ENCODE measurements at places on chromosomes 11 and 22.

- no peak overlapping the region for H3K4me3 ChIP-seq
- H3K36me3 ChIP-seq: peaks cover 42% of the 10 kb centered on the region
- H3K27ac ChIP-seq: no peak overlapping the region
- no peaks in the 10 kb centered on the region for H3K27me3 ChIP-seq
- DNase-seq: no peak
Observed at GRCh38 chr22:31800065-31800464, 46.2 kb downstream of the DEPDC5 start.

GRCh38 chr11:134802116-134802515 lies 390.1 kb upstream of the B3GAT1 start:
- no peak overlapping the region for H3K27ac ChIP-seq
- H3K4me1 ChIP-seq: no peaks in the 10 kb centered on the region
- no peak for DNase-seq
- peaks cover 9% of the 10 kb centered on the region for H3K27me3 ChIP-seq
- no peak overlapping the region for H3K4me3 ChIP-seq
- no peaks in the 10 kb centered on the region for H3K36me3 ChIP-seq

DNA sequence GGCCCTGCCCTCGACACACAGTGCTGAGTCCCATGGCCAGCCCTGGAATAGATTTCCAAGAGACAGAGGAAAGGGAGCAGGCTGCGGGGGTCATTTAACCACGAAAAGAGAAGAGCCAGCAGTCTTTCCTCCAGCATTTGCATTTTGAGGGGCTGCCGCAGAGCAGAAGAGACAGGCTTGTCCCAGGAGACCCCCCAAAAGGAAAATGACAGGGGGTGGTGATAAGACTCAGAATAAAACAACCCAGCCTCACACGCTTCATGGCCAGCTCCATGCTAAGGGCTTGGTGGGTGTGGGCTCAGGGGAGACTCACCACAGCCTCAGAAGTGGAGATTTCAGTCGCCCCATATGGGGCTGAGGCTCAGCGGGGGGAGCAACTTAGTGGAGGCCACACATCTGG lies 16.9 kb downstream of the TRIOBP start:
- no peak for DNase-seq
- H3K27me3 ChIP-seq: no peaks in the 10 kb centered on the region
- H3K36me3 ChIP-seq: no peaks in the 10 kb centered on the region
- H3K4me1 ChIP-seq: peaks cover 2% of the 10 kb centered on the region

GRCh38 chr11:90744169-90744568 lies 521.3 kb upstream of the CHORDC1 start:
- H3K4me3 ChIP-seq: no peak overlapping the region
- no peaks in the 10 kb centered on the region for H3K27me3 ChIP-seq
- H3K27ac ChIP-seq: no peak overlapping the region
- no peaks in the 10 kb centered on the region for H3K4me1 ChIP-seq

- DNase-seq: no peak
- no peaks in the 10 kb centered on the region for H3K36me3 ChIP-seq
- no peaks in the 10 kb centered on the region for H3K4me1 ChIP-seq
- no peak overlapping the region for H3K4me3 ChIP-seq
- H3K27ac ChIP-seq: no peak overlapping the region
Observed at GRCh38 chr22:27237080-27237741, 564.3 kb downstream of the MN1 start.

- no peak overlapping the region for H3K27ac ChIP-seq
- H3K4me1 ChIP-seq: no peaks in the 10 kb centered on the region
- no peak for DNase-seq
- no peaks in the 10 kb centered on the region for H3K36me3 ChIP-seq
Observed at GRCh38 chr11:103696123-103696522, 340.3 kb upstream of the DDI1 start.

DNA sequence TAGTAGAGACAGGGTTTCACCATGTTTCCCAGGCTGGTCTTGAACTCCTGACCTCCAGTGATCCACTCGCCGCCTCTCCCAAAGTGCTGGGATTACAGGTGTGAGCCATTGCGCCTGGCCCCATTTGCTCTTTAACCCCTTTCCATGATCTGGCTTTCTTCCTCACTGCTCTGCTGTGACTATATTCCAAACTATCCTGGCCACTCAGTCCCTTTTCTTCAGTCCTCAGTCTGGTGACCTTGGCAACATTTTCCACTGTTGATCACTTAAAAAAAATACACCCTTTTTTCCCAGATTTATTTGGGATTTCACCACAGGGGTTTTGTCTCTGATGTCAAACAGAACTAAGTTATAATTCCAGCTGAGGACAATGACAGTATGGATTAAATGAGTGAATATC lies 24.5 kb downstream of the MMP20 start:
- no peak overlapping the region for H3K4me3 ChIP-seq
- H3K27ac ChIP-seq: no peak overlapping the region
- peaks cover 36% of the 10 kb centered on the region for H3K4me1 ChIP-seq
- H3K27me3 ChIP-seq: no peaks in the 10 kb centered on the region
- H3K36me3 ChIP-seq: no peaks in the 10 kb centered on the region
- DNase-seq: no peak

GRCh38 chr11:85044911-85045310 lies 582.2 kb downstream of the DLG2 start:
- H3K27me3 ChIP-seq: no peaks in the 10 kb centered on the region
- no peaks in the 10 kb centered on the region for H3K36me3 ChIP-seq
- DNase-seq: no peak
- H3K27ac ChIP-seq: no peak overlapping the region

- H3K4me1 ChIP-seq: peaks cover 46% of the 10 kb centered on the region
- no peak for DNase-seq
- H3K4me3 ChIP-seq: peak overlapping the region; percentile 97
- H3K27me3 ChIP-seq: no peaks in the 10 kb centered on the region
- peaks cover 81% of the 10 kb centered on the region for H3K36me3 ChIP-seq
Observed at GRCh38 chr11:66637557-66638176, 836 bp upstream of the RBM4 start.

- H3K4me3 ChIP-seq: no peak overlapping the region
- no peak for DNase-seq
- H3K27ac ChIP-seq: no peak overlapping the region
- no peaks in the 10 kb centered on the region for H3K4me1 ChIP-seq
Observed at GRCh38 chr11:19963697-19964387, 196.4 kb downstream of the DBX1 start.

GRCh38 chr11:113994077-113994954 lies 19.4 kb downstream of the HTR3A start:
- DNase-seq: no peak
- H3K27me3 ChIP-seq: peaks cover 10% of the 10 kb centered on the region
- H3K4me1 ChIP-seq: no peaks in the 10 kb centered on the region
- no peak overlapping the region for H3K27ac ChIP-seq
- no peak overlapping the region for H3K4me3 ChIP-seq
- H3K36me3 ChIP-seq: no peaks in the 10 kb centered on the region

DNA sequence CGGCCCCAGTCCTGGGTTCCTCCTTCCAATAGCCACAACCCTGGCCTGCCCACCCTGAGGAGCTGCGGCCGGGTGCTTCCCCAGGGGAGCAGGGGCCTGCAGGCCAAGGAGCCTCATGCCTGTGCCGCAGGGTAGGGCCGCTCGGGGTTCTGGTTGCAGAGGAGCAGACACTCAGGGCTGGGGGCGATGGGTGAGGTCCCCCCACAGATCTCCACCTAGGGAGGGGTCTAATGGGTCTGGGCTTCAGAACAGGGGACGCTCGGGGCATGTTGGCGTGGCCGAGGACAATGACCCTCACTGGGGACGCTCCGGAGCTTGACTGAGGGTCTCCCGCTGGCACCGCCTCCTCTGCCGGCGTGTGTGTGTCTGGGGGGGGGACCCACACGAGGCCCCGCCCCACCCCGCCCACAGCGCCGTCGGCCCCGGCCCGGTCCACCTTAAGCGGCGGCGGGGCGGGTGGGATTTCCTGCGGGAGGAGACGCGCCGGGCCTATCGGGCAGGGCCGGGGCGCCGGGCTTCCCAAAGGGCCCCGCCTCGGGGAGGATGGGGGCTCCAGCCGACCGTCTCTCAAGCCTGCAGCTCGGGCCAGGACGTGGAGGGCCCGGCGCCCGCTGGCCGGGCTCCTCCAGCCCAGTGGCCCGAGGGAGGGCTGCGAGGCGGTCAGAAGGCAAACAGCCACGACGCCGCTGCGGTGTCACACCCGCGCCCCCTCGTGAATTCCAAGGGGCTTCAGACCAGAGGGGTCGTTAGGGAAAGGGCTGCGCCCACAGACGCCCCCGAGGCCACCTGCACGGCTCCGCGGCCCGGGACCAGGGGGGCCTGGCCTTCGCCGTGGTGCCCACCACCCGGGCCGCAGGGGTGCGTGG lies 640 bp upstream of the ZDHHC8 start:
- peak overlapping the region; percentile 37 for H3K4me3 ChIP-seq
- no peaks in the 10 kb centered on the region for H3K27me3 ChIP-seq
- peaks cover 12% of the 10 kb centered on the region for H3K4me1 ChIP-seq
- H3K27ac ChIP-seq: no peak overlapping the region
- peaks cover 19% of the 10 kb centered on the region for H3K36me3 ChIP-seq

DNA sequence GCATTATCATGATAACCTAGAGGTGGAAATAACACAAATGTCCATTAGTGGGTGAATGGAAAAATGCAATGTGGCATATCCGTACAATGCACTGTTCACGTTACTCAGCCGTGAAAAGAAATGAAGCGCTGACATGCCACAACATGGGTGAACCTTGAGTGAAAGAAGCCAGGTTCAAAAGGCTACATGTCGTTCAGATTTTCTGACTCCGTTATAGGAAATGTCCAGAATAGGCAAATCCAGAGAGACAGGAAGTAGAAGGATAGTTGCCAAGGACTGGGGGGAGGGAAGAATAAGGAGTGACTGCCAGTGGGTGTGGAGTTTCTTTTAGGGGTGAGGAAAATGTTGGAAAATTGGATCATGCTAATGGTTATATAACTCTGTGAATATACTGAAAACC lies 133.8 kb downstream of the ATXN10 start:
- no peak overlapping the region for H3K4me3 ChIP-seq
- no peaks in the 10 kb centered on the region for H3K27me3 ChIP-seq
- no peak overlapping the region for H3K27ac ChIP-seq
- peaks cover 7% of the 10 kb centered on the region for H3K36me3 ChIP-seq
- no peak for DNase-seq

DNA sequence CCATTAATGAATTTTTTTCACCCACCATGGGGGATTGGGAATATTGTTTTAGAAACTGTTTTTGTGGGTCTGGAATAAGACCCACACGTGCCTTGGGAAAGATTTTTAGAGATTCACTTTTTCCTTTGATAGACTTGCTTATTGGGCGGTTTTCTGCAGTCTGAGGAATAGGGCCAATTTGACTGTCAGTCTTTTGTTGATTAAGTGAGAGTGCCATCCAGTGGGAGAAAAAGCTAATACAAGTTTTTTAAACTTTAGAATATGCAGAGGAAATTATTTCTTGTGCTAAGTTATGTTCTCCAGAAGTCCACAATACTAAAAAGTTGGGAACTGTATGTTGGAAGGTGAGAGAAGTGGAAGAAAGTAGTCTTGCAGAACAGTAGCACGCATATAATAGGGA lies 56.1 kb downstream of the PRMT3 start:
- DNase-seq: no peak
- H3K4me3 ChIP-seq: no peak overlapping the region
- H3K4me1 ChIP-seq: peaks cover 4% of the 10 kb centered on the region
- no peak overlapping the region for H3K27ac ChIP-seq
- H3K36me3 ChIP-seq: peaks cover 10% of the 10 kb centered on the region

DNA sequence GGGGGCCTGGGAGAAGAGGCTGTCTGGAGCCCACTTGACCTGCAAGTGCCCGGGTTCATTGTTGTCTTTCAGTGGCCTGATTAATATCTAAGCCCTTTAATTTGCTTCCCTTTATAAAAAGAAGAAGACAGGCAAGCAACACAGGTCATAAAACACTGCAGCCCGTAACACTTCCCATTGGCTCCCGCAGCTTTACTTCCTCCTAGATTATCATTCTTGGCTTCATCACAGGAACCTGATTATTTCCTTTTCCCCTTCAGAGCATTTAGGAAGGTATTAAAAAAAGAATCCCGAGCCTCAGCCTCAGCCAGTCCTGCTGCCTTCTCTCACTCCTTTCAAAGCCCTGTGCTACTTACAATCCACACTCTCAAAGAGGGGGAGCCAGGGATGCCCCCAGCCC lies 183.2 kb downstream of the GRIK4 start:
- H3K27me3 ChIP-seq: no peaks in the 10 kb centered on the region
- H3K4me1 ChIP-seq: no peaks in the 10 kb centered on the region
- no peak overlapping the region for H3K4me3 ChIP-seq
- no peak overlapping the region for H3K27ac ChIP-seq
- DNase-seq: no peak
- no peaks in the 10 kb centered on the region for H3K36me3 ChIP-seq

- no peak for DNase-seq
- H3K4me3 ChIP-seq: no peak overlapping the region
- H3K27ac ChIP-seq: no peak overlapping the region
- no peaks in the 10 kb centered on the region for H3K27me3 ChIP-seq
Observed at GRCh38 chr11:41289408-41289807, 170.0 kb downstream of the LRRC4C start.

DNA sequence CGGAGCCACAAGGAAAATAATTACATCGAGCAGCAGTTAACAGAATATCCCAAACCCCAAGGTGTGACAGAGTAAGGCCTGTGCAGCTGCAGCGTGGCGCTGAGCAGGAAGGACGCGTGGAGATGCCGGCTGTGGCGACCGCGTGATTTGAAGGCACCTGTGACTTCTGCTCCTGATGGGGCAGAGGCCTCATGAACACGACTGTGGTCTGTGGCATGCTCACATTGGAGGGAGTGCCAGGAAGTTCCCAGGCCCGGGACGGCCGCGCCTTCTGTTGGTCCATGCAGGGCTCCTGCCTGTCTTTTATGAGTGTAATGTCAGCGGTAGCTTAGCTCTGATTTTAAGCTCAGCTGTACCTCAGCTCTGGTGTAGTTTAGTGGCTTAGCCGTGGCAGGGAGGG lies 50.4 kb downstream of the TPCN2 start:
- H3K4me3 ChIP-seq: no peak overlapping the region
- H3K4me1 ChIP-seq: no peaks in the 10 kb centered on the region
- no peaks in the 10 kb centered on the region for H3K36me3 ChIP-seq
- no peak for DNase-seq

GRCh38 chr11:82790723-82791484 lies 57.2 kb upstream of the FAM181B start:
- H3K27me3 ChIP-seq: no peaks in the 10 kb centered on the region
- H3K4me1 ChIP-seq: no peaks in the 10 kb centered on the region
- DNase-seq: no peak
- no peaks in the 10 kb centered on the region for H3K36me3 ChIP-seq
- H3K27ac ChIP-seq: no peak overlapping the region

DNA sequence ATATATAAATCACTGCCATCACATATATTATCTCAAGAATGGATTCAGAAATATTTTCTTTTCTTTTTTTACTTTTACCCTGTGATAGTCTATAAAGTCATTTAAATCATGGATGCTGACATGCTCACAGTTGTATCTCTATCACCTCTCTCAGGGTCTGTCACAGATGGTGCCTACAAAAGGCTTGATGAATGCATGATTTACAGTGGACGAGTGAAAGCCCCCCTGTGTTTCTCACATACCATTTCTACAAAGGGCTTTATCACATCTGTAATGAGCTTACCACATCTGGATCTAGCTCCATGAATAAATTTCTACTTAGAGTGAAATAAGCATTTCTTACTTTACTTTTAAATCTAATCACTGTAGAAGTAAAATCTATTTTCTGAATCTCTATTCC lies 121.4 kb upstream of the CARD18 start:
- no peaks in the 10 kb centered on the region for H3K4me1 ChIP-seq
- no peak overlapping the region for H3K27ac ChIP-seq
- H3K36me3 ChIP-seq: no peaks in the 10 kb centered on the region
- no peaks in the 10 kb centered on the region for H3K27me3 ChIP-seq

GRCh38 chr11:74005721-74006517 lies 3.0 kb downstream of the UCP3 start:
- H3K27ac ChIP-seq: peak overlapping the region; percentile 92
- no peak overlapping the region for H3K4me3 ChIP-seq
- H3K36me3 ChIP-seq: peaks cover 23% of the 10 kb centered on the region
- H3K4me1 ChIP-seq: peaks cover 54% of the 10 kb centered on the region
- no peak for DNase-seq
